Stimulated activated CD8-positive, alpha-beta memory T cell treated with anti-CD3 and anti-CD28 coated beads, Interleukin-15, amount 100 ng/mL, for 24 hours (primary cell): ENCODE measurements at places on chromosomes 12 and 14.

DNA sequence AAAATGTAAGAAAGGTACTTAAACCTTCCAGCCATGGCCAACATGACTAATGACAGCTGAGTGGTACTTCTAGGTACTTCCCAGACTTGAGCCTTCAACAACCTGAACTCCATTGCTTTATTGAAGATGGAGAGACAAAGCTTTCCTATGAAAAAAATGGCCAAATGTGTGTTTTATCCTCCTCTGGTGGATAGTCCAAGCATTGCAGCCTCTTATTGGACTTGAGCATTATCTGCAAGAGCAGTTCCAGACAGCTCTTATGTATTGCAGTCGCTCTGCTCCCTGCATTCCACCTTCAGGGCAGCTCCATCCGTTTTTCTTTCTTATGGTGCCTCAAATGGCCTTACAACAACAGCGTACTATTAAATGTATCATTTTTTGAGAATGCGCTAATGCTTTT lies 588.2 kb downstream of the NRXN3 start:
- no peak for DNase-seq

DNA sequence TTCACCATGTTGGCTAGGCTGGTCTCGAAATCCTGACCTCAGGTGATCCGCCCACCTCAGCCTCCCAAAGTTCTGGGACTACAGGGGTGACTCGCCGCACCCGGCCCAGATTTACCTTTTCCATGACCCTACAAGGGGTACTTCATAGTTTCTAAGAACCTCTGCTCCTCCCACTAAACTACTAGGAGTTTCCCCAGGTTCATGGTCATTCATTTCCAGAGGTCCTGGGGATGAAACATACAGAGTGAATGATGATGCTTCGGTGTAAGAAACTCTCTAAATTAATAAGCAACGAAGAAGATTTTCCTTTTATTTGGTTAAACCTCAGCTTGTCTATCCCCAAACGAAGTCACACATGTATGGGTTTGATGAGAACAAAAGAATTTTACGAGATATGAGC lies 56.9 kb downstream of the AMN start:
- DNase-seq: no peak

- no peak for DNase-seq
Observed at GRCh38 chr12:56954057-56954957, 3.1 kb downstream of the RDH16 start.

DNA sequence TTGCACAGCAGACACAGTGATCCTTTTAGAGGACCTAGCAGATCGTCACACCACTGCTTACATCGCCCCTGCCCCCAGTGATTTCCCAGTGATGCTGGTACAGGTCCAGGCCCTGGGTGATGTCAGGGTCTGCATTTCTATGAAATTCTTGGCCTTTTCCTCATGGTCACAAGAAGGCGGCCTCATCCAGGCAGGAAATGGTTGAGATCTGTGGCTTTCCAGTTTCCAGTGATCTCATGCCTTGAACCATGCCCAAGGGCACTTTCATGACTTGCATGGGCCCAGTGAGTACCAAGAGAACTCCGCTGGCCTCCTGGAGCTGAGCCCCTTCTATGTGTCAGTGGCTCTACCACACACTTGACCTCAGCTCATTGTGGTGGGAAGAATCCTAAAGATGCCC lies 41.9 kb upstream of the BDKRB2 start:
- DNase-seq: no peak

DNA sequence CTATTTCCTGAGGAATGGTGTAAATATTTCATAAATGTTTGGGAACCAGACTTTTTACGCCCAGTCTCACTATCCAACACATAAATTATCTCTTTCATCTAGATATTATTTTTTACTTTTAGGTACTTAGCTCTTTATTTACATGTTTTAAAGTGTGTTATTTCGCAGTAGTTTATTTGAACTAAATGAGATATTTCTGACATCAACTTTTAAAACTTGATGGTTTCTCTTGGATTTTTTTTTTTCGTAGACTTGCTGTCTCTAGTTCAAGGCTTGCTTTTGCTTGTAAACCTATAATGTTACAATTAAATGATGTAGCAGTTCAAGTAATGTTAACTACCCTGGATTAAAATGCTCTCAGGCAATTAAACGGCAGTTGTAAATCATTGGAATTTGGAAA lies 241.7 kb upstream of the PDE3A start:
- DNase-seq: no peak

GRCh38 chr14:76828339-76829012 lies 2.3 kb downstream of the LRRC74A start:
- DNase-seq: no peak

- DNase-seq: no peak
Observed at GRCh38 chr12:130051900-130052299, 110.4 kb upstream of the FZD10 start.

- DNase-seq: no peak
Observed at GRCh38 chr12:4133029-4133428, 140.5 kb upstream of the CCND2 start.
